Fibroblast of villous mesenchyme (primary cell): ENCODE measurements at places on chromosomes 12 and 14. TPM values are rescaled to one million over a fixed set of nuclear protein-coding genes. Genes with fewer than 3 reads are reported as not detected.
A peak's percentile ranks its signal among the peaks of the same experiment; 100 is the strongest.

GRCh38 chr12:52156757-52157565 lies 34.9 kb downstream of the KRT80 start:
- DNase-seq = peak; percentile 55

DNA sequence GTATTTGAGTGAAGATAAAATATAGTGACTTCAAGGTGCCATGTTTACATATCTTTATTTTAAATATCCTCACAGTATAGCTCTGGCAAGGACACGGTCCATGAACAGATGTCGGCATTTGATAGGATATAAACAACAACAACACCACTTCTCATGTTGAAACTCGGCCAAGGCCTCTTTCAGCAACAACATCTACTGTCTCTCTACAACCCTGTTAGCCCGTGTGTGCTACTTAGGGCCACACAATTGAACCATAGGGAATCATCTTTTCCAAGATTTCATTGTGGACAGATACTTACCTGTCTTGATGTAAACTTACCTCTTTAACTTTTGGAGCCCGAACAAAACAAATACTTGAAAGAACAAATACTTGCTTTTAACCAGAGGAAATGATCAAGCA lies 168.7 kb upstream of the SSTR1 start:
- peak; percentile 22 for DNase-seq

GRCh38 chr12:114767906-114768722 lies 84.1 kb upstream of the TBX3 start:
- peak; percentile 56 for DNase-seq

- no peak for DNase-seq
Observed at GRCh38 chr12:38327356-38327755, 10.8 kb downstream of the ALG10B start.

- no peak for DNase-seq
Observed at GRCh38 chr14:94011795-94012194, 14.3 kb upstream of the OTUB2 start.

DNA sequence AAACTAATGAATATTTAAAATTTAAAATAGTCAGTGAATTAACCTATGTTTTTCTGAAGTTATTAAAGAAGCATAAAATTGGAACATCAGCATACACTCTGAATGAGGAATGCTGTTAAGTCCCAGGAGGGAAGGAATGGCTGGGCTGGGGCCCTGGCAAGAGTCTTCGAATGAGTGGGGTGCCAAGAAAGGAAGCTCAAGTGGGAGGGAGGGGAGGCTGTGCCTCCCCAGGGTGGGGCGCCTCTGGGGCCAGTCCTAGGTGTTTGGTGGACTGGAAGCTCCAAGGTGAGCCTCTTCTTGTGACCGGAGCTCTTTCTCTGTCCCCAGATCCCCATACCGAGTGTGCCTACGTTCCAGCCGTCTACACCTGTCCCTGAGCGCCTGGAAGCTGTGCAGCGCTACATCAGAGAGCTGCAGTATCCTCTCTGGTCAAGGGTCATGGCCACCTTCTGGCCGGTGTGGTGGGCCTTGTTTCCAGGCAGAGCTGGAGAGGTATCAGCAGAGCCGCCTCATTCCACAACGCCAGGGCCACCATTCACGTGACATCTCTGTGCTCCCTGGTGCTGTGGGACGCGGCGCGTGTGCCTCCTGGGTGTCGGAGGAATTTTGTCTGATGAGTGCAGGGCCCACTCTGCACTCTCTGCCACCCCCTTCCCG lies 8.5 kb downstream of the VASH1 start:
- DNase-seq = no peak

DNA sequence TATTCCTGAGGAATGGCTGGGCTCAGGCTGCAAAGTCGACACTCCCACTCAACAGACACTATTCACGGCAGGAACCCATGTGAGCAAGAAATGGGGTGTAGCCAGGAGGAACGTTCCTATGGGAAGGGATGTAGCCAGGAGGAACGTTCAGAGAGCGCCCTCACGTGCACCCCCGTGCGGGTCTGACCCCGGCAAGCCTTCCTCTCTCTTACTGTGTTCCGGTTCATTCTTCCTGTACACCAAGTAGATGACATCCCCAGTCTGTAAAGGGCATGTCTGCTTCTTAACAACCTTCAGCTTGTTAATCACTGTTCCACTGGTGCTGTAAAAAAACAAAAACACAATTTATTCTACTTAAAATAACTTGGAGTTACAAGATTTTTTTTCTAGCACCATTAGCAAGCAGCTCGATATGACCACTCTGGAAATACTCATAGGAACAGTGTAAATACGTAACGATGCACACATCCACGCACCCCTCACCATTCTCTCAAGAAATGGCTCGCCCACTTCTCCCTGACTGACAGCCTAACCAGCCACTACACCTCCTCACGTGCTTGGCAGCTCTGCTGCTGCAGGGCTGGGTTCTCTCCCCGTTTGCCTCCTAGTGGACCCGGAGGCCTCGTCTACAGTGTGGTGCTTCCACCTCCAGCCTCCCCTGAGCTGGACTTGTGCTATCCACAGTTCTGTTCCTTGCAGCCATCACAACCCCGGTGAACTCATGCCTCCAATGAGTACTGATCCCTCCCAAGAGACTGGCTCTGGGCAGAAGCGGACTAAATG lies 15.1 kb downstream of the CHFR start:
- no peak for DNase-seq

The CCDC197 gene
- not detected in 2 replicates for total RNA-seq

The DRAM1 gene
- total RNA-seq = 95.7 and 344 TPM in 2 replicates
